ENCODE measurements at places on chromosomes 16 and 17.

GRCh38 chr16:84524346-84524920 is 20.0 kb upstream of the MEAK7 start:
- DNase-seq, result no peak

DNA sequence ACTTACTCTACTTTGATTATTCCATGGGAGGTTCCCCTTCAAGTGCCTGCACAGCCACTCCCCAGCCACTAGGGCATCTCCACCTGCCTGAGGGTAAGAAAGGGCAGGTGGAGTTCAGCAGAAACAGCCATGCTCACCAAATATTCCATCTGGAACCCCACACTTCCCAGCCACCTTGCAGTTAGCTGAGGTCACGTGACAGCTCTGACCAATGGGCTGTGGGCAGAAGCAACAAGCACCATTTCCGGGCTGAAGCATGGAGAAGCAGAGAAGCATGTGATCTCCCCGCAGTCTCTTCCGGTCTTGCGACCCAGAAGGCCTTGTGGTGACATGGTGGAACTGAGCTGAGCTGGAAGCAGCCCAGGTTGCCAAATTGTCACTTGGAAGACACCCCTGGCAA is 108.6 kb downstream of the CCT6B start:
- DNase-seq, result no peak

DNA sequence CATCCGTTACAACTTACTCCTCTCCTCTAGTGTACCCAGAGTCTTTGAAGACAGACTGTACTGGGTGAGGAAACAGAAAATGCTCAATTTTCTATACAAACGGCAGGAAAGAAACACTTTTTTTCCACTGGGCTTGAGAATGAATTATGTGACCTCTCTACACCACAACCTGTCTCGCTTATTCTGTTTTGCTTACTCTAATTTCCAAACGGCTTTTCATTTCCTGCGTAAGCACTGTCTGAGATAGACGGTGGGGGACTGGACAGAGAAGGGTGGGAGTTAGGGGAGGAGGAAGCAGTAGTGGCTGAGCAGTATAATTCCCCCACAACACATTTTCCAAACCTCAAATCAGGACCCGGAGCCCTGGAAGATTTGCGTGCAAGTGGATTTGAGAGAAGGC is 191.4 kb upstream of the SDK2 start:
- no peak for DNase-seq

DNA sequence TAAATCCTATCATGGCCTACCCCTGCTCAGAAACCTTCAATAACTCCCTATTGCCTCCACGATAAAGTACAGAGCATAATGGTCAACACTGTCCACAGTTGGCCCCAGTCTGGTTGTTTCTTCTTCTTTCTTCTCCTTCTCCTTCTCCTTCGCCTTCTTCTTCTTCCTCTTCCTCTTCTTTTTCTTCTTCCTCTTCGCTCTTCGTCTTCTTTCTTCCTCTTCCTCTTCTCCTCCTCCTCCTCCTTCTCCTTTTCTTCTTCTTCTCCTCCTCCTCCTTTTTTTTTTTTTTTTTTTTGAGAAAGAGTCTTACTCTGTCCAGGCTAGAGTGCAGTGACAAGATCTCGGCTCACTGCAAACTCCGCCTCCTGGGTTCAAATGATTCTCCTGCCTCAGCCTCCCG is 23.8 kb downstream of the MRM1 start:
- no peak for DNase-seq

DNA sequence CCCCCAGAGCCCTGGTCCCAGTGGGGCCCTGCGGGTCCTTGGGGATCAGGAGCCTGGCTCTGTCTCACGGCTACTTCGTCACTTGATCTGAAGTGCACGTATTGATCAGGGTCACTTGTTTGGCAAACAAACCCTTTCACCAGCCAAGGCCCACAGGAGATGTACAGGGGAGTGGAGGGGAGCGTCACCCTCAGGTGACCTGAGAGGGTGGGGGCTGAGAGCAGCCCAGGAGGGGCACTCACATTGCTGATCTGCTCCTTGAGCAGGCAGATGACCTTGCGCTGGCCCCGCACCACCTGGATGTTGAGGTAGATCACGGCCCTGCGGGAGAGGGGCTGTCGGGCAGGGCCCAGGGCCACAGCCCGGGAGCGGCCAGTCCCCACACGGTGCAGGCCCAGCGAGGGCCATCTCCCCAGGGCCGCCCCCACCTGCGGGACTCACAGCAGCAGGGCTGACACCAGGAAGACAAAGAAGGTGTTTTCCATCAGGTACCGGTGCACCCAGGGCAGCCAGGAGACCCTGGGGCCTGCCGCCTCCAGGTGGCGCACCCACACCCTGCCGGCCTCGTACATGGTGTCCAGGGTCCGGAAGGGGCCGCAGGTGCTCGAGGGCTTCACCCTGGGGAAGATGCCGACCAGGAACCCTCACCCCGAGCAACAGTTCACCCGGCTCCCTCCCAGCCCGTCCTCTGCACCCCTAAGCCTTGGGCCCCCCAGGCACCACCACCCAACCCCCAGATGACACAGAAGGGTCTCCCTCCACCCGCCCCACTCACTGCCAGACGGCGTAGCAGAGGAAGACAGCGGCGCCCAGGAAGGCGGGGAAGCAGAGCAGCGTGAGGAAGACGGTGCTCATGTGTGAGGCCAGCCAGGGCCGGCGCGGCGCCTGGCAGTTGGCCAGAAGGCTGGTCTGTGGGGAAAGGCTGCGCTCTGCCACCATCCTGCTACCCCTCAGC is 11.3 kb downstream of the TMC6 start:
- DNase-seq, result peak; percentile 37

DNA sequence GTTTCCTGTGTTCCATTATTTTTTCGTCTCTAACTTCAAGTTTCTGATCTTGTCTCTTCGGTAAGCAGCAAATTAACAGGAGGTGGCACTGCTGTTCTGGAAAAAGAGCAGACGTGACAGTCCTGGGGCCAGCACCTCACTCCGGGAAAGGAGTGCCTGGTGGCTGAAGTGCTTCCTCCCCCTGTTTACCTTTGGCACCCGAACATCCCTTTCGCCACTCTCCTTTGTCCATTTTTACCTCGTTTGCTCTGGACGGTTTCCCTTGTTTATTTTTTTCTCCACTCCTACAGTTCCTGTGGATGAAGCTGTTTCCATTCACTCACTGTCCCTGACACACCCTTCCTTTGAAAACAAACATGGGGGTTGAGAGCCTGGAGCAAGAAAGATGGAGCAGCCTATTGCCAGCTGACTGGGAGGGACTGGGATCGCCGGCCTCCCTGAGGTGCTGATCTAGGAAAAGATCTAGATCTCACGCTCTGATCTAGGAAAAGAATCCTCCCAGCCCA is 12.6 kb downstream of the SAP30BP start:
- no peak for DNase-seq

DNA sequence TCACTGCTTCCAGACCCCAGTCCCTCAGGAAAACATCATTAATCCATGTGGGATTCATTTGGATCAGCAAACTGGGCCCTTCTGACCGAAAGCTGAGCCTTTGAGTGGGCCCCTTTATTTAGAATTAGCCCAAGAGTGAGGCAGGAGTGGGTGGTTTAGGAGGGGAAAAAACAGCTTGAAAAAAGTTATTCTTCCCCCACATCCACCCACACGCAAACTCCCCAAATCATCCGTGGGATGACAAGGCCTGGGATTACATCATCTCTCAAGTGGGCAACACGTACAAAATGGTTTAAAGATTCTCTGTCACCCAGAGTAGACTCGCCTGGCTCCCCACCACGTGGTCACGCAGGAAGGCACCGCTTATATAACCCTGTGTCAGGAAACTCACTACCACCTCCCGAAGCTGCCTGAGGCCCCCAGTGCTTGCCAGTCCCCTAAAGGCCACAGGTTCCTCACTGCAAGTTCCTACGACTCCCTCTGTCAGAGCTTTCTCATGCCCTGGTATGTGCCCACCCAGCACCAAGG is 27.6 kb downstream of the GSG1L start:
- DNase-seq, result no peak

DNA sequence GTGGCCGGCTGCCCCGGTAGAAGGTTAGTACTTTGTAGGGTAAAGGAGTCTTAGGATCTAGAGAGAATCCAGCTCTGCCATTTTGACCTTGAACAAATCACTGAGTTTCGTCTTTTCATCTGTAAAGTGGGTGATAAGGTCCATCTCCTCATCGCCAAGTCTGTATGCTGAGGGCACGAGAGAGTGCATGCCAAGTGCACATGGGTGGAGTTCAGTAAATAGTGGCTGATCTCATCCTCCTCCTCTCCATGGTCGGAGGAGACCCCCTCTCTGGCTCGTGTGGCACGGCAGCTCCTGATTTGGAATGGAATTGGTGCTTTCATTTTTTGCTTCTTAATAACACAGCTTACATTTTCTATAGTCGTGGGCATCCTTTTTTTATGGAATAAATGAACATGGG is 30.7 kb downstream of the MYH3 start:
- DNase-seq, result no peak

- no peak for DNase-seq
Measured at GRCh38 chr17:10757647-10758046, 27.8 kb upstream of the TMEM220 start.

DNA sequence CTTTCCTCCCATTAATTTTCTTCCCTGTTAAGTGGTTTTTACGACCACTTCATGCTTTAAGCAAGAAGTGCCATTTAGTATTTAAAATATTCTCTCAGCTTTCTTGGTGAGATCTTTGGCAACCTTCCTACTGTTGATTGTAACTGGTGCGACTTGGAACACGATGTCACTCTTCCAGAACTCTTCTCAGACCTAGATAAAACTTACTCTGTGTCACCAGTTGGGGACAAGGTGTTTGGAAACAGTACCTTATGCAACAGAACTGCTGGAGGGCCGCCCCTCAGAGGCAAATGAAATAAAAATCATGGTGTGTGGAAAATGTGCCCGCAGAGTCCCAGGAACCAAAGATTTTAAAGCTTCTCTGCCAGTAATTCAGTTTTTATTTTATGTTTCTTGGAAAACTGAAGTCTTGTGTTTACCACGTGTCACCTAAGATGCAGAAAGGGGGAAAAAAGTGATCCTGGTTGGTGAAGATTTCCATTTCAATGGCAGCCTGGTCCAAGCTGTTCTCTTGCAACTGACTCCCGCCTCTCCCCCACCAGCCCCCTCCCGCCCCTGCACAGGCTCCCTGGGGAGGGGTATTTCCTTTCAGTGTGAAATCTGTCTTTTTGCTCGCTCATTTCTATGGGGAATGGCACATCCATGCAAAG is 7.2 kb upstream of the HSD11B2 start:
- DNase-seq, result no peak

GRCh38 chr17:49575679-49576087 is at the start of gene NXPH3:
Gene NXPH3 (plus strand): TSS chr17:49575871. CDS start chr17:49576220, 349 bp downstream.
- peak; percentile 70 for DNase-seq

All from stimulated activated CD4-positive, alpha-beta T cell treated with anti-CD3 and anti-CD28 coated beads, Interleukin-4, amount 100 ng/mL, for 1 hour (primary cell).